ENCODE measurements at places on chromosomes 6 and 20.

DNA sequence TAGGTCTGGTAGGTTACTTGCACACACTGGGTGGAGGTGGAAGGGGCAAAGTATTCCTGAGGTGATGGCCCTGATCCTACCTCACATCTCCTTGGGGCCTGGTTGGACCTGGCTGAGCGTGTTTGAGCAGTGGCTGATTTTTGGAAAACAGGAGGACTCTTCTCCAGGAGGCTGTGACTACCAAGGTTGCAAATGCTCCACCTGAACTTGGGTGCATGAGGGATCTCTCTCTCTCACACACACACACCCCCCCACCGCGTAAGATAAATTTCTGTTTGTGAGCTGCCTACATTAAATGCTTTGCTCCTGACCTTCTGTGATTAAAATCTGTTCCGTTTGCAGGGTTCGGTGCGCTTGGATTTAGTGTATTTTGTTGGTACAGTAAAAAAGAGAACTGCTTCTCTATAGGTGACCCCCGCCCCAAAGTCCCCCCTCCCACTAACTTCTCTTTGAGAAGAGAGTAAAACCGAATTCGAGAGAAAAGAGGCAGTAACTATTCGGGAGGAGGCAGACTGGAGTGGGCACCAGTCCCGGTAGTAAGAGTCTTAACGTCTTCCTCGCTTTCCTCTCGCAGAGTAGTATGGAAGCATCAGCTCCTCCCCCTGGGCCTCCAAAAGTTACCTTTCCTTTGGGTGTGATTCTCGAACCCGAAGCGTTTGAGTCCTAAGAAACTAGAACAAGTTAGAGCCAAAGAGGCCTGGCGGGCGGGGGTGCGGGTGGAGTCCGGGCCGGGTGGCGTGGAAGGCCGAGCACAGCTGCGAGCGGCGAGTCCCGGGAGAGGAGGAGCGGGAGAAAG, 585 bp upstream of the DSE start:
- DNase-seq, result peak; percentile 17

DNA sequence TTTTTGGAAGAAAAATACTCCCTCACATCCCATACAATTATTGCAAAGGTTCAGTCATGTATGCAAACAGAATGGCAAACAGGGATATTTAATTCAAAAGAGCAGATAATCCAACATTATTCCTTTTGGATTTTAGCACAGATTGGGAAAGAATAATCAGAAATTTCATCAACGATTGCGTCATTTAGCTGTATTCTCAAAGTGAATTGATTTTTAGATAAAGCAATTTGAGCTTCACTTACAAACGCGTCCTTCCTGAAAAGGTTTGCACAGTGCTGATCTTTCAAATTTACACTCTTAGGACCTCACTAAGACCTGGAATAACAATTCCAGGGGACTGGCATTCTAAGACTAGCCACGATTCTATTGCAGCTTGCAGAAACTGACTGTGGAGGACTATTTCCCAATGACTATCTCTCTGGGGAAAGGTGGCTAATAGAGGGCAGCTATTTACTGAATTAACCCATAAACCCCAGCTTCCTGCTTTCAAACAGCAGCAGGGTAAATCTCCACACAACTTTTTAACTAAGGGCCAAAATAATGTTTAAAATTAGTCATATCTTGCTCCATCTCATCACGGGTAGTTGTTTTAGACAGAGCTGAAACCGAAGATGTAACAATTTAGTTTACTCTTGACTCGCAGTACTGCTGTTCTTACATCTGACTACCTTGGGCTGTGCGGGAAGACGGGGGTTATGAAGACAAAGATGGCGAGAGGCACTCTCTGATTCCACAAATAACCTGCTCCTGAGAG, 131.2 kb upstream of the FAM184A start:
- no peak for DNase-seq

DNA sequence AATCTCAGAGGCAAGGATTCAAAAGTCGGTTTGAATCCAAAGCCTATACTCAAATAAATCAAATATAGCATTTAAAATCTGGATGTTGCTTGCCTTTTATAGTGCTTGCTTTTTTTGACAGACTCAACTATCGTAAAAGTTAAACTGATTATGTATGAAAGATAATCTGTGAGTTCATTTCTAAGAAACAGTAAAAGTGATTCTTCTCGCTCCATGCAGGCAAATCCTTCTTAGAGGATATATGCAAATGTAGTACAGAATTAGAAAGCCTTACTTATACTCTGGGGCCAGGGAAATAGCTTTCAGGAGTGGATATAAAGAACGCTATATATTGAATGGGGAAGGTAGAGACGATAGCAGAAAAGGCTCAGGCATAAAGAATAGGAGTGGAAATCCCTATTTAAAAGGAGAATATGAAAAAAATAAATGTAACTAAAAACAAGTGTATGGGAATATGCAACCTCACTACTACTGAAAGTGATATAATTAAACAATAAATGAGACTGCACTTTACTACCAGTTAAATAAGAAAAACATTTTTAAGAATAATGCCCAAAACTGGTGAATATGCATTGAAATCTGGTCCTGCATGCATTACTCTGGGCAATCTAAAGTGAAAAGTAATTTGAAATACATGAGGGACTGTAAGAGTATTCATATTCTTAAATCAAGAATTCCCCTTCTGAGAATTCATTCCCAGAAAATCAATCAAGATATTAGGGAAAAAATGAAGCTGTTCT, 361.8 kb upstream of the PLCB4 start:
- DNase-seq, result no peak

GRCh38 chr20:34549291-34549928, 9.1 kb upstream of the MAP1LC3A start:
- peak; percentile 23 for DNase-seq
